ENCODE measurements at places on chromosomes 2 and 18.

DNA sequence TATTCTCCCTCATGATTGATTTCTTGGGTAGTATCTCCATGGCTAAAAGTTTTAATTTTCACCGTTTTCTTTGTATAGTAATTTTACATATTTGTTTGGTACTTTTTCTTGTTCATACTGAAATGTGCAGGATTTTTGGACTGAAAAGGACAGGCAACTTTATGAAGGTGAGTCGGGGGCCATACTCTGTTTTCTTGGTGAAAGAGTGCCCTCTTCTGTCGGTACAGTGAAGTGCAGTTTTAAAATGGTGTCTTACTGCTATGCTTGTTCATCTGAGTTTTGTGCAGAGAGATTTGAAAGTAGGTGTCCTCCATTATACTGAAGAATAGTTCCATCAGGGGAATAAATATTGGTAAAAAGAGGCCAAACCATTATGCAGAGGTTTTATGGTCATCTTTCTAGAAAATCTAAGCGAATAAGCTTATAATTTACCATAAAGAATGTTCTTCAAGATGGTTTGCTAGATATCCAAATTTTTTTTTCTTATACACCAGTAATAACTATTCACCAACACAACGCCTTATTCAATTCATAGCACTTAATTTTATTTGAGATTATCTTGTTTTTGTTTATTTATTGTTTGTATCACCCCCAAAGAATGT is 8.7 kb upstream of the SERPINB13 start:
- DNase-seq = no peak

GRCh38 chr18:44889111-44889510 is 208.4 kb downstream of the SETBP1 start:
- DNase-seq = no peak

- no peak for DNase-seq
These were observed 270.9 kb upstream of the SKOR2 start for GRCh38 chr18:47522359-47522758.

DNA sequence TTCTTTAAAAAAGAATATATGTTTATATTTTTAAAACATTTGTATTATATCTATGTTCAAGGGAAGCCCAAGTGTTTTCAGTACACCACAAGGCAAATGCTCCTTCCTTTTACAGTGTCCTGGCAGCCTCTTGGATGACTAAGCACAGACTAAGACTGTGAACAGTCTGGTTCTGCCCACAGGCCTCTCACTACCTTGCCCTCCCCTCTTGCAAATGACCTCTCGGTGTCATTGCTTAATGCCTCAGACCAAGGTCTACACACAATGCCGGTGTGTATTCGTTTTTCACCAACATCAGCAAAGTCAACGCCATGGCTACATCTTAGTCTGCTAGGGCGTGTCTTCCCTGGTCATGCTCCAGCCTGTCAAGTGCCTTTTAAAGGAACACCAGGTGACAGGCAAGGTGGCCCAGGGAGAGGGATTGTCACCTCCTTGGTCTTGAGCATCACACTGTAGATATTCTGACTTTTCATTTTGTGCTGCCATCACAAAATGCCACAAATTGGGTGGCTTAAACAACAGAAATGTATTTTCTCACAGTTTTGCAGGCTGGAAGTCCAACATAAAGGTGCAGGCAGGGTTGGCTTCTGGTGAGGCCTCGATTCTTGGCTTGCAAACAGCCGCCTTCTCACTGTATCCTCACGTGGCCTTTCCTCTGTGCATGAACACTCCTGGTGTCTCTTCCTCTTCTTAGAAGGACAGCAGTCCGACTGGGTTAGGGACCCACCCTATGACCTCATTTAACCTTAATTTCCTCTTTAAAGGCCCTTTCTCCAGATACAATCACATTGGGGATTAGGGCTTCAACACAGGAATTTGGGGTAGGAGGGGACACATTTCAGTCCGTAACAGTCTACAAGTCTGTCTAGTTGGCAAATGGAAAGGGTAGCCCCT is 266.5 kb downstream of the KLHL29 start:
- no peak for DNase-seq

GRCh38 chr2:85865539-85866164 is 23.1 kb downstream of the ST3GAL5 start:
- no peak for DNase-seq

Data from activated CD8-positive, alpha-beta memory T cell treated with anti-CD3 and anti-CD28 coated beads, Interleukin-2, amount 50 U/mL, for 48 hours (primary cell).